Fibroblast of skin of scalp (primary cell): ENCODE measurements at places on chromosomes 4 and X.

- no peak for DNase-seq
Observed at GRCh38 chr4:139858436-139859205, 193.0 kb downstream of the MGST2 start.

- peak; percentile 66 for DNase-seq
Observed at GRCh38 chr4:187668526-187669082, 327.0 kb upstream of the ZFP42 start.

DNA sequence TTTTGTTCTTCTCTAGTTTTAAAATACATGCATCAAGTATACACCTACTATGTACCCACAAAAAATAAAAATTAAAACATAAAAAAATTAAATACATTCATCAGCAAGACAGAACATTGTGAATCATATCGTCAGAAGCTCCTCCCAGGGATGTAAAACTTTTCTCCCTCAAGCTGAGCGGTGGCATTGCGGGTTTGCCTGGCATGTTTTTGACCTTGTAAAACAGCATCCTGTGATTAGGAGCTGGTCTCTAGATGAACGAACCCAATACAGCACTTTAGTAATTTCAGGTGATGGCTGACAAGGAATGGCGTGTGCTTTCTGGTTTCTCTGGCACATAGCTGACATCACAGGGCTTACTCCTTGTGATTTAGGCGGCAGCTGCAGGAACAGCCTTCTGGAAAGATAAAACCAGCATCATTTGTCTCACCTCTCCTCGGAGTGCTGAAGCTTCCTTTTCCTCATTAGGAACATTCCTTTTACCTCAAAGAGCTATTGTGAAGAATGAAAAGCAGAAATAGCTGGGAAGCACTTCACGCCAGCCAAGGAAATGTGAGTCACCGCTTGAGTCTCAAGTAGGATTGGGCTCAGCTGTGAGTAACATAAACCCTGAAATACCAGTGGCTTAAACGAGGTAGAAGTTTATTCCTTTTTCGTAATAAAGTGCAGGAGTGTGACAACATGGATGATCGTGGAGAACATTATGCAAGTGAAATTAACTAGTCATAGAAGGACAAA lies 44.3 kb downstream of the NYX start:
- DNase-seq: peak; percentile 74

DNA sequence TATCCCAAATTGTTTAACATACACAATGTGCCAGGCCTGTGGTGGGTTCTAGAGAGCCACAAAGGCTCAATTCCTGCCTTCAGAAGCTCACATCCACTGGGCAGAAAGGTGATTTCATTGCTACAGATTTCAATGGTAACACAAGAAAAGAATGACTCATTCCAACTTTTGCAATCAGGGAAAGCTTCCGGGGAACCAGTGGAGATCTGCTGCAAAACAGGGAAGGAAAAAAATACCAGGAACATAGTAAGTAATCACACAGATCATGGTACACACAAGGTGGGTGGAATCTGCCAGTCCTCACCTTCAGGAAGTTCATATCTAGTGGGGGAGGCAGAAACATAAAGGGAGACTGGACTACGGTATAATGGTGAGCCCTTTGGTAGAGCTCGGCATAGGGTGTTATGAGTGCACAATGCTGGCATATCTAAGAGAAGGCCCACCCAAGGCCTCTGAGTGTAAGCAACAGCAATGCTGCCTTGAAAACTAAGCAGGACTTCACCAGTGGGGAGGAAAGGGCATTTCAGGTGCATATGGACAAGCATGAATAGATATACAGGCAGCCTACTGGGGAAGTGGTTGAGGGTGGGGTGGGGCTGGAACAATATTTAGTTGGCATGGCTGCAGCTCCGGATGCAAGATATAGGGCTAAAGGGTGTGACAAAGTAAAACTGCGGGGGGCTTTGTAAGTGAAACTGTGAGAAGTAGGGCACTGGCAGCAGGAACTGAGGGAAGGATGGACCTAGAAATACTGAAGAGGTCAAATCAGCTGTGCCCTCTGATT lies 24.2 kb downstream of the GPRIN3 start:
- DNase-seq: no peak

DNA sequence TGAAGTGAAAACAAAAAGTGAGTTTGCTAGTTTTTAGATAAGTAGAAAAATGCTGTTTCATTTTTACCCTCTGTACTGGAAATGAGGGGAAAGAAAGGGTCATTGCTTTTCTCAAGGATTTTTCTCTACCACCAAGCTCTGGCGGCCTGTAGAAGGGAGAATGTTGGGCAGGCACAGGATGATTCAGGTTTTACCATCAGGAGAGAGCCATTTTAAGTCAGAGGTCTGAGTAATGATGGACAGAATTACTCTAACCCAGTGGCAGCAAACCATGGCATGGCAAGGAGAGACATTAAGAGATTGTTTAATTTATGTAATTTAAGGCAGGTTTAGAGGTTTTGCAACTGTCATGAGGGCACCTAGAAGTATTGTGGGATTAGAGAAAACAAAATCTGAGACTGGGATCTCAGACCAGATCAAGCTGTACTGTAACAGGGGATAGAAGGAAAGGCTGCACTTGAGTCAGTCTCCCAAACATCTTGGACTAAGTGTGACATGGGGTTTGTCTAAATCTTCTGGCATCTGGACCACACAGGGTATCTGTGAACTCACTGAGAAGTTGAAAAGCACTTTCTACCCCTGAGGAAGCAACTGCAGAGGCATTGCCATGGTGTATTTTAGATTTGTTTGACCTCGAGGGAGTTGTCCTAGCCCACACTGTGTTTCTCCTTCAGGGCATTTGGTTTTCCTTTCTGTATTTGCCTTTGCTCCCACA lies 81.6 kb downstream of the BANK1 start:
- DNase-seq: no peak

- DNase-seq: no peak
Observed at GRCh38 chrX:69237236-69237635, 72.0 kb upstream of the PJA1 start.

- no peak for DNase-seq
Observed at GRCh38 chr4:119763386-119763785, 134.8 kb upstream of the PDE5A start.

DNA sequence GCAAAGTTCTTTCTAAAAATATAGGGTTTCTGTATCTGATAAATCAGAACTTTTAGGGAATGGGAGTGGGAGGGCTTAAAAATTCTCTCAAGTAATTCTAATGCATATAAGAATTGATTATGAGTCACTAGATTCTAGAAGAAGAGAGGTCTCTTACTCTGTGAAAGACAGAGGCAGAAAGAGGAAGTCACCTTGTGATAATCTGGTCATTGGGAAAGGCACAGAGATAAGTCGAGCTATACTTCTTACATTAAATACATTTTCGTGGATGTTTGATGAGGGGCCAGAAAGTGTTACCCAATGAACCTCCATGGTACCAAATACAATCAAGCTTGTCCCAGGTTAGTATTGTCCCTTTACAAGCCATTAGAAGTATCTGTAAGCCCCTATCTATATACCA lies 134.4 kb downstream of the MAD2L1 start:
- DNase-seq: no peak
